IPS-NIHi11 (cell line): ENCODE measurements at places on chromosomes 12 and 14.

DNA sequence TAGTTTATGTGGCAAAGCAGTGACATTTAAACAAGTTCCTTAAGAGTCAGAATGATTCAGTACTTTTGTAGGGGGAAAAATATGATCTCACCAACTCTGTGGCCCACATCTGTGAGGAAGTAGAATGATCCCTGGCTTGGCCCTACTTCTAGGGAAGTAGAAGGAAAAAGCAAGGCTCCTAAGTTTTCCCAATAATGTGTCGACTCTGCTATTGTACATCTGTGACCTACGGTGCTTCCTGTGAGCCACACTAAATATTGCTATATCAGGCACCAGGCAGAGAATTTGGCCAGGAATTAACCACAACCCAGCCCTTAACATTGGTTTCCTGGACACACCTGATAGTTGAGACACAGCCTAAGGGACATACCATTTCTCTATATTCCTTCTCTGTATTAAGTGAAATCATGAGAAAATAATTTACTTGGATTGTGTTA lies 9.3 kb upstream of the NID2 start:
- DNase-seq: no peak

DNA sequence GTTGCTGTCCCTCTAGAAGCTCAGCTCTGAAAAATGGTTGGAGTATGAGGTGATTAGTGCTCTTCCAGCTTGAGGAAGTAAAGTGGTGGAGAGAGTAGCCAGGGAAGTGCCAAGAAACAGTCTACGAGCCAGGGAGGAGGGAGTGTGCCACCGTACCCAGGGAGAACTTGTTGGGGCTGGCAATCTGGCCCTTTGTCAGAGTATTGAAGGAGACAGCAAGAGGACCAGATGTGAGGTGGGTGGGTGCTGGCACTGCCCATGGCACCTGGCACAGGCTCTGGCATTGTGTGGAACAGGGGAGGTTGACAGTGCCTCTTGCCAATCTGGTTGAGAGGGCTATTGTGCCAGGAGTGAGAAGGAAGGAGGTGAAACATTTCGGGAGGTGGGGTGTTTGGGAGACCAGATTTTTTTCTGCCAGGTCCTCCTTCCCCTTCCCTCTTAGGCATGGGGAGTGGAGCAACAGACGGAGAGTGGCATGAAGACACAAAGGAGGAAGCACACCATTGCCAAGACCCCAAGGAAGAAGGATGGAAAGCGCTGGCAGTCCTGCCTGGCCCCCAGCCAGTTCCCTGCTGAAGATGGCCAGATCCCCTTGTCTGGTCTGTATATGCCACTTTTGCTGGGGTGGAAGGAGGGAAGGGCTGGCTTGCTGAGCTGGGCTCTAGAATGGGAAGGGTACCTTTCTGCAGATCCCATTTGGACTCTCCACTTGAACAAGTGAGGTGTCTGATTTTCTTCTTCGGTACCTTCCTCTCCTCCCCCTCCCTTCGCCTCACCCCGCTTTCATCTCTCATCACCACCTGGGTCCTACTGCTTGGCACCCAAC lies 37.5 kb downstream of the ZFHX2 start:
- no peak for DNase-seq

GRCh38 chr12:54159140-54159539 lies 29.6 kb downstream of the SMUG1 start:
- DNase-seq: peak; percentile 97

DNA sequence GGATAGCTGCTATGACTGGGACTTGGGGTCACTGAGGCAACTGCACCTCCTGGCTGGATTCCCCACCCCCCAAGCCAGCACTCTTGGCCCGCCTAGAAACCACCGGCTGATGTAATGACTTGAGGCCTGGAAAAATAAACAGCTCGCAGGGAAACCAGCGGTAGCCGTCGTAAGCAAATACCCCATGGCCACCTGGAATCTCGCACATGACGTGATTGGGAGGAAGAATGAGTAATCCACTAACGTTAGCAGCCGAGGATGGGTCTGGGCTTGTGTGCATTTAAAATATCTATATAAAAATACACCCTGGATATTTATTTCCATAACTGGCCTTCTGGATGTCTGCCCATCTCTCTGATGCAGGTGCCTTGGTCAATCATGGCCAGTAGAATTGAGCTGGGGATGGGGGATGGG lies 120.1 kb downstream of the SMOC1 start:
- no peak for DNase-seq
